ENCODE measurements at places on chromosomes 2 and 18.

DNA sequence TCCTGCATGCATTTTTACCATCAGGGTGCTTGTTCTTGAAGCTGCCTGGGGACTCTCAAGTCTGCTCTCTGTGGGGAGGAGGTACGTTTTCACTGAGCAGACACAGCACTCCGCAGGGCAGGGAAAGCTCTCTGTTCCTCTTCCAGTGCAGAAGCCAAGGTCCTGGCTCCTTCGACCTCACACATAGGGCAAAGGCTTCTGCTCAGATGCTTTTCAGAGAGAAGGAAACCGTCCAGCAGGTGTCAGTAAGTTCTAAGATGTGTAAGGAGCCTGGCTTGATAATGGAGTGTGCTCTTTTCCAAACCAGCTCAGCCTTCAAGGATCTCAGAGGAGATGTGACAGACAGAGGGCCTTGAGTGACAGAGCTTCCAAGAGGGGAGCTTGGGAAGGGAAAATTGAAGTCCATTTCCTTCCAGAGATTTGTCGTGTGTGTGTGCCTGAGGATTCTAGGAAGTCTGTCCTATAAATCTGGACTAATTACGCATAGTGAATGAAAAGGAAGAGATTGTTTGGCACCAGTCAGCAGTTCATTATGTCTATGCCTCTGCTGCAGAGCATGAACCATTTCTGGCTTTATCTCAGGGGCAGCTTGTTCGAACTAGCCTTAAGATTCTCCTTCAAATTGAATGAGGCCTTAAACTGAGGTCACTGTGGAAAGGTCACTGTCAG lies 67.3 kb upstream of the UPP2 start:
- DNase-seq, result no peak

GRCh38 chr2:40127890-40128557 lies 323.9 kb downstream of the SLC8A1 start:
- DNase-seq, result no peak

- no peak for DNase-seq
These were observed 146.3 kb upstream of the OTX1 start for GRCh38 chr2:62904344-62904743.

DNA sequence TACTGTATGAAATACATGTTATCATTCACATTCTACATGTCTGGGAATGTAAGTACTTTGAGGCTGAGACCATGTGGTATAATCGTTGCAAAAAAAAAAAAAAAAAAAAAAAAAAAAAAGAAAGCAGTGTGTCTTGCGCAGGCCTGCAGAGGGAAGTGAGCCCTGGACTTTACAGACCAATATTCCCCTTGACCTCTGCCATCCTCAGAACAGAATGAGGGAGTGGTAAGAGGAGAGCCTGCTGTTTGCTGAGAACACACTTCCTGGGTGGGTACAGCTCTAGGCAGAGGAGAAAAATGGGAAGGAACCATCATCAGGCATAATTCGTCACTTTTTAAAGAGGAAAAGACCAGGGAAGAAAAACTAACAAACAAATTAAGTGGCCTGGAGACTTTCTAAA lies 28.8 kb upstream of the TBC1D8 start:
- no peak for DNase-seq

DNA sequence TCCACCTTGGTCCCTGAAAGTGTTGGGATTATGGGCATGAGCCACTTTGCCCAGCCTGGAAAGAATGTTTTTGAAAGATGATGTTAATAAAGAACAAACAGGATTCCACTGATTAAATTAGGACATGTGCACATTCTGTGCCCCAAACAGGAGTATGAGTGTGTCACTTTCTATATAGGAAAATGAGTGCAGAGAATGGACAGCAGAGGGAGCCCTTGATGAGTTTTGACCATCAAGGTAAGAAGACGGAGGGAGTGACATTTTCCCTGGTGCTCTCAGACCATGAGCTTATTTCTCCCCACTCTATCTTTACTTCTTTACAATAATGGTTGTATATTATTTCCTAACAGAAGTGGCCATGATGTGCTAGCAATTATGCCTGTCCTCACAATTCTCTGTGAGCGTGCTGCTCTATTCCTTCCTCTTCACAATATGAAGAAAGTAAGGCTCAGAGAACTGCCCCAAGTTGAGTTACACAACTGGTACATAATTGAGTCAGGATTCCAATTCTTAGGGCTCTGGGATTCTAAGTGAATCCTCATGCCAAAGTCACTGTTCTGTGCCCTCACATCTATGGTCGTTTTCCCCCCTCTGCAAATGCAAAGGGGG lies 20.6 kb downstream of the RPL37A start:
- DNase-seq, result no peak
